ENCODE measurements at places on chromosomes 11 and 22.

- DNase-seq, result no peak
Measured at GRCh38 chr22:23080613-23081290, 10.4 kb downstream of the GNAZ start.

- no peak for DNase-seq
Measured at GRCh38 chr22:38214302-38215056, 12.7 kb downstream of the MAFF start.

DNA sequence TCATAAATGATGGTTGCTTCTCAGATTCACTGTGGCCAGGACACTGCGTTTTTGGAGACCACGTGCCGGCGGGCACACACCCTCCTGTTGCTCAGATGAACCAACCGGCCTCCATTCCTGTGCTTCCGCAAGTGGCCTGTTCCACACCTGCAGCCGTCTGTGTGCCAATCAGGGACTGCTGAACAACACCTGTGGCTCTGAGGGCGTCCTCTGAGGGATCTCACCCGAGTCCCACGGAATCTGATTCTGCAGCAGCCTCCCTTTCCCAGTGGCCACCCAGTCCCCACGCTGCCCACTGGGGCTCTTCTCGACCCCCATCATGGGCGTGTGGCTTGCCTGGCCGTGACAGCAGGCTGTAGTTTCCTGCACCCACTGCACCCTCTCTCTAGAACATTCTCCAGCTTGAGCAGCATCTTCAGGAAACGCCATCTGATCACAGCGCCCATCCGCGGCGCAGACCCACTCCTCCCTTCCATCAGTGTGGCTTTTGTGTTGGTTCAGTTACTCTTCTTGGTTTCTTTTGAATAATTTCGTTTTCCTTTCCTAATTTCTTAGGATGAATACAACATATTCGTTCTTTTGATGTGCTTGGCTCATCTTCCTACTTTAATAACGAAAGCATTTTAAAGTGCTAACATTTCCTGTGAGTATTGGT lies 100.3 kb upstream of the SLC22A12 start:
- DNase-seq, result no peak

- no peak for DNase-seq
Measured at GRCh38 chr11:9754010-9754471, 90.2 kb downstream of the SWAP70 start.

DNA sequence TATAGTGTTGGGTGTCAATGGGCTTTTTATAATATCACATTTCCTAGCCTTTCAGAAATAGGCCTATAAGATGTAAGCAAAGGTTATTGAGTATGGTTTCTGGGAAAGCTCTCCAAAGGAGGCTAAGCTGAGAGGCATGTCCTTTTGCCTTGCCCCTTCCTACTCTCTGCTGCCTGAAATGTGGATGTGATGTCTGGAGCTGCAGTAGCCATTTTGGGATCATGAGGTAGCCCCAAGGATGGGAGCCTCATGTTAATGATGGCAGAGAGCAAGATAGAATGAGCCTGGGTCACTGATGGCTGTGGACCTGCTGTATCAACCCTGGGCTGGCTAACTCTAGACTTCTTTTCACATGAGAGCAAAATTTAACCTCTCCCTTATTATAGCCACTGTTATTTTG lies 29.0 kb downstream of the RPS6KA4 start:
- DNase-seq, result no peak

DNA sequence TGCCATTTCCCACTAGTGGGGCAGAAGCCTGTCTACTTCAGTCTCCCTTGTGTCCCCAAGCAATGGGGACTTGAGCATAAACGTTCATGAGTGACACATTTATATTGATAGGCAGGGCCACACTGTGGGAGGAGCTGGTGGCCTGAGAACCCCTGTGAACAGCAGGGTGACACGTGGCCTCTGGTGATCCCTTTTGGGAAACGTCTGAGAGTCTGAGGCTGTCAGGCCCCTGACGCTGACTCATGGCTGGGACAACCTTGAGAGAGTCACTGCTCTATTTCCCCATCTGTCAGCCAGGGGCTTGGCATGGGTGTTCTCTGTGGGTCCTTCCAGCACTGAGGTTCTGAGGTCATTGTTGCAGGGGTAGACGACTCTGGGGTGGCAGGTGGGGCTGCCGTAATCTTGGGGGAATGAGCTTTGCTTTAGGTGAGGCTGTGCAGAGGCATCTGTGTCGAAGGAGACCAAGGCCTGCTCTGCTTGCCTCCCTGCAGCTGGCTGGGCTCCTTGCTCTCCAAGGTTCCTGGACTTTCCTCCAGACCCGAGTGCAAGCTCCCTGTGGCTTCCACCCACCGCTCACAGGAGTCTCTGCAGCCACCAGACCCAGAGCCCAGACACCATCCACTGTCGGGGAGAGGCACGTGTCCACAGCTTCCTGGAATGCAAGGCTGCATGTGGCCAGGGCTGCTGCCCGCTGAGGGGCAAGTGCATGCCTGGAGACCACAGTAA lies 54.7 kb downstream of the SMIM38 start:
- no peak for DNase-seq

- no peak for DNase-seq
Measured at GRCh38 chr11:101390539-101390938, 193.3 kb downstream of the TRPC6 start.

- no peak for DNase-seq
Measured at GRCh38 chr22:46108564-46109473, 41.5 kb upstream of the PPARA start.

- DNase-seq, result no peak
Measured at GRCh38 chr11:97883086-97883485, 1137.7 kb upstream of the CNTN5 start.

GRCh38 chr11:113992459-113993110 lies 17.7 kb downstream of the HTR3A start:
- no peak for DNase-seq

- DNase-seq, result no peak
Measured at GRCh38 chr11:45794169-45794568, 10.8 kb upstream of the SLC35C1 start.

GRCh38 chr11:7635137-7635536 lies 38.2 kb downstream of the CYB5R2 start:
- DNase-seq, result no peak

DNA sequence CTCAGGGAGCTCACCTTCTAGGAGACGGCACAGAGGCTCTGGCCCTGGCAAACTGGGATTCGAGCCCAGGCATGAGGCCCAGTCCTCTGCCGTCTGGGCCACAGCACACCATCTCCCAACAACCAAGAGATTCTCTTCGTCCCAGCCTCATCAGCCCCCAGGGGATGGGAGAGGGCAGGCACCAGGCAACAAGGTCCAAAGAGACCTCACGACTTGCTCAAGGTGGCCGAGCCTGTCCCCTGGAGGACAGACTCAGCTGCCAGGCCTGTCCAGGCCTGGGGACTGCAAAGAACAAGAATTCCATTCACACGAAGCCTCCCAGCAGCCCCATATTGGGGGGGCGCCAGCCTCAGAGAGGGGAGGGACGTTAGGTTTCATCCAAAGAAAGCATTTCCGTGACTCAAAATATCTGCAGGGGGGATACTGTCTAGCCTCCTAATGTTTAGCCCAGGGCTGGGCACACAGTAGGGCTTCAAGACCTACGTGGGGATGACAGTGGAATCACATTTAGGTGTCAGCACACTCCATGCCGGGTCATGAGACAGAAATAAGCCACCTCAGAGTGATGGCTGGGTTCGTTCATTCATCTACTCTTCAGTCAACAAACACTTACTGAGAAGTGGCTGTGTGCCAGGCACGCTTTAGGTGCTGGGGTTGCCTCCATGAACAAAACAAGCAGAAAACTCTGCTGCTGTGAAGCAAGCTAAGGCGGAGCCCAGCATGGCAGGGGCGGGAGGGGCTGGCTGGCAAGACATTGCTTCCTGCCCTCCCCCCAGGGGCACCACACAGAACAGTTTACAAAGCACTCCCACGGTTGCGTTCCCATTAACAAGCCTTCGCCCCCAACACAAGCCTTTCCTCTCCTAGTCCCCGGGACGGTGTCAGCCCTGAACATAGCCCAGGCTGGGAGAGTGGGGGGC lies 1.2 kb downstream of the CARNS1 start:
- DNase-seq, result no peak

- DNase-seq, result no peak
Measured at GRCh38 chr11:12871788-12872321, 137.3 kb upstream of the RASSF10 start.

DNA sequence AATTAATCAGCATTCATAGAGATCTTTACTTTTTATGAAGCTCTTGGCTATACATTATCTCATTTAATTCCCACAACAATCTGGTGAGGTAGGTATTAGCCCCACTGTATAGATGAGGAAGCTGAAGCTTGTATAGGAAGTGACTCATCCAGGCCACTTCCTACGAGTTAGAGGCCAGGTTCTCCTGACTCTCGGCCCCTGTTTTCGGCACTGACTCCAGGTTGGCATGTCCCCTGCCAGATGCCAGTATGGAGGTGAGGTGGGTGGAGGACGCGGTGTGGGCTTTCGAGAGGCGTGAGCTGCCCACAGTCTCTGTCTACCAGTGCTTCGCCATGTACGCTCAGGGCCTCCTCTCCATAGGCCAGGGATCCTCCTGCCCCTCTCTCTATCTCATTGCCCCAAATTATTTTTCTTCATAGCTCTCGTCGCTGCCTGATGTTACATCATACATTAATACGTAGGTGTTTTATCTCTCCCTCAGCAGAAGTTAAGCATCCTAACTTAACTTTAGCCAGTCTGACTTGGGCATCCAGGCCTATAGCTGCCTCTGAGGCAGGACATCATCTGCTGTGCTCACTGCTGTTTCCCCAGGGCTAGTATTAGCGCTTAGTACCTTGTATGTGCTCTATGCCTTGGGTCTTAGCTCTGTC lies 9.0 kb downstream of the DGAT2 start:
- no peak for DNase-seq

DNA sequence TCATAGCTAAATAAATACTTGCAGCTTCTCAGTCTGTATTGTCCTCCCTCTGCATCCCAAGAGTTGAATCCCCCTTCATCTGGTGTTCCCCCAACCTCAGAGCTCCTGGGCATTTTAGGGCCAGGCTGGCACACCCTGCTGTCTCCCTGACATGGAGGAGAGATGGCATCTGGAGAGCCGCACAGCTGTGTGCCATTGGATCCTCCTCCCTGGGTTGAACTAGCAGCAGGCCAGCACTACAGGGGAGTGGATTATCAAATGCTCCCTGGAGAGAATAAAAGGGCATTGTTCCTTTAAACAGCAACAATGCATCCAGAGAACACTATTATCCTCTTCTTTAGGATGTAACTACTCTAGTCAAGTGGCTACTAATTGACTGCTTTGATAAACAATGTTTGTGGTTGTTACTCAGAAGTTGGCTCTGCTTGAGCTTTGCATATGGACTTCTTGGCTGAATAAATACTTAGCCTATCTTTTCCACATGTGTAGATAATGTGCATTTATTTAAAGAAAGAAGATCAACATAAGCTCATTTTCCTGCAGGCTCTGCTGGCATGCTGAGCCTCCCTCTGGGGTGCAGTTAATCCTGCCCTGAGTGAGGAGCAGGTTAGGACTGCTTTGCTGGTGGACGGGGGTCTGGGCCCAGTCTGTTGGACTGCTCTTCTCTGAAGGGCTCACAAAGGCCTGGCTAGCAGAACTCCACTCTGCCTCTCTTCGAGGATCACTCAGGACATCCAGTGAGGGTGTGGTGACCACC lies 897.2 kb downstream of the TBC1D22A start:
- DNase-seq, result no peak

- no peak for DNase-seq
Measured at GRCh38 chr11:123185326-123185725, 9.7 kb downstream of the CLMP start.

GRCh38 chr22:27482402-27482801 lies 319.2 kb downstream of the MN1 start:
- DNase-seq, result no peak

DNA sequence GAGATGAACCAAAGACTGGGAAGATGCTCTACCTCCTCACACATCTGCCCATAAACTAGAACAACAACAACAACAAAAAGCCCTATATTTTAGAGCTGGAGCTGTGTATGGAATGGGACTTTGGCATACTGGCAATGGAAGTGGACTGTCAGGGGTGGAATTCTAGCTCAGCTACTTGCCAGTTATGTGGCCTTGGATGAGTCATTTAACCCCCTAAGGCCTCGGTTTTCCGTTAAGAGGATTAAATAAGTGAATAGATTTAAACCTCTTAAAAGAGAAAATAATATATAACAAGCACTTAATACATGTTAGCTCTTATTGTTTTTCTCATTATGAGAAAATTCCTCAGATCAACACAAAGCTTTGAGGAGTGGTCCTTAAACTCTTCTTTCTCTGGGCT lies 195.0 kb downstream of the KIF18A start:
- no peak for DNase-seq

- DNase-seq, result no peak
Measured at GRCh38 chr11:123431619-123432018, 1.6 kb downstream of the GRAMD1B start.

DNA sequence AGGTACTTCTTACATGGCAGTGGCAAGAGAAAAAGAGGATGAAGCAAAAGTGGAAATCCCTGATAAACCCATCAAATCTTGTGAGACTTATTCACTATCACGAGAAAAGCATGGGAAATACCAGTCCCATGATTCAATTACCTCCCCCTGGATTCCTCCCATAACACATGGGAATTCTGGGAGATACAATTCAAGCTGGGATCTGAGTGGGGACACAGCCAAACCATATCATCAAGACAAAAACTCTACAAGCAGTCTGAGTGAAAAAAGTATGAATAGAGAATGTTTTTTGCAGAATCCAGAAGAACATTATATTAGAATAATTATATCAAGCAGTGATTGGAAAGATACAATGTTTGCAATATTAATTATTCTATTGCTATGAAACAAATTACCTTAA lies 893.7 kb downstream of the FAM181B start:
- no peak for DNase-seq

DNA sequence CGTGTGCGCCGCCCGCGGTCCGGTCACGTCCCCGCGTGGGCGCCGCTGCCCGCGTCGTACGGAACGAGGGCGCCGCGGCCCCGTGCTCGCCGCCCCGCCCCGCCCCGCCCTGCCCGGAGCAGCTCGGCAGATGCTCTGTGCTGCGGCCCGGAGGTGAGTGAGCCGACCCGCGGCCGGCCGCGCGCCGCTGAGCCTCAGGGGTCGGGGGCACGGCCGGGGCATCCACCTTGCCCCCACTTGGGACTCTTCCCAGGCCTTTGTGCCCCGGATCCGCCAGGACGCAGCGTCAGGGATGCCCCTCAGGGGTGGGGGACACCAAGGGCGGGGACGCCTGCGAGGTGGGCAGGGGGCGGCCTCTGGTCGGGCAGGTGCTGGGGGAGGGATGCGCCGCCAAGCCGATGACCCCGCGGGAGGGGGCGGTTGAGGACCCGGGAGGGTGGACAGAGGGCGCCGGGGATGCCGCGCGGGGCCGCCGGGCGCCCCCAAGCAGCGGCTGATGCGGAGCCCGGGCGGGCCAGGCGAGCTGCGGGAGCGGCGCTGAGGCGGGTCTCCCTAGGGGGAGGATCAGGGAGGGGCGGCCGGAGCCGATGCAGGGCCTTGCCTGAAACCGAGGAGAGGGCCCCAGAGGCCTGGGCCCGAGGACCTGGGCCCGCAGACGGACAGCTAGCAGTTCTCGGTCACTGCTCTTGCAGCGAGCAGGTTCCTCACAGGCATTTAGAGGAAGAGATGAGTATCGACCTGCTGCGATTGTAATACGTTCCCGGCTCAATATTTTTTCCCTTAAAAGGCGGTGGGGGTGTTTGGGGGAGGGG lies at the start of gene GNAZ:
TSS of gene GNAZ (plus strand) at position 102 of the 812 bp plus-strand sequence. CDS start 25,177 bp downstream, outside the sequence.
- no peak for DNase-seq

- no peak for DNase-seq
Measured at GRCh38 chr22:30116362-30117117, 36.3 kb downstream of the HORMAD2 start.
